ENCODE measurements at places on chromosomes 12 and 14.

DNA sequence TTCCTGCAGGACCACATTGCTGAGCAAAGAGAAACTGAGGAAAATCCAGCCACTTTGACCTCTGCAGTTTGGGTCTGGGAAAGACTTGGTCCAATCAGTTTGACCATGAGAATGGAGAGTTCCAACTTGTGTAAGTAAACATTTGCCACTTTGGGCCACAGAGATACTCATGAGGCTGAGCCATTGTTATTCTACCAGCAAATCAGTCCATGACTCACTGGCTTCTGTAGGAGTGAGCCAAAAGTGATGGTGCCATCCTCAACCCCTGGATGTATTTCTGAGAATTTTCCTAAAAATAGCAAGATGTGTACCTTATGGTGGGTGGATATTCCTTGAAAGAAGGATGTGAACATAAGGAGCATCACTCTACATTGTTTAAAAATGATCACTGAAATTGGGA, 192.9 kb upstream of the OR4E1 start:
- no peak for DNase-seq

GRCh38 chr14:71730471-71730870, 201.8 kb upstream of the RGS6 start:
- no peak for DNase-seq

- no peak for DNase-seq
These were observed 31.7 kb upstream of the BTBD6 start for GRCh38 chr14:105216490-105217247.

DNA sequence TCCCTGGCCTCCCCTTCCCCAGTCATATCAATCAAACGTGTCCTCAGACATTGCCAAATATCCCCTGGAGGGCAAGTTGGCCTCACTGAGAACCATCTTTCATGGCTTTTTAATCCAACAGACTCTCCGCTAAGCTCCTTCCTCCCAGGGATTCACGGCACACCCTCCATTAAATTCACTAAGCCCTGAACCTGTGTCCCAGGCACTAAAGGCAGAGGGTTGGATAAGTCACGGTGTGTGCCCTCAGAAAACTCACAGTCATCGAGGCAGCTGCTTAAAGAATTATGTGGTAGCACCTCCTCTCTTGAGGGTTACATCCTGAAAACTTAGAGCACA, 167.1 kb downstream of the PIWIL1 start:
- DNase-seq: no peak

GRCh38 chr12:42187799-42188198, 43.1 kb upstream of the GXYLT1 start:
- DNase-seq: no peak

- no peak for DNase-seq
These were observed 80.4 kb upstream of the WSCD2 start for GRCh38 chr12:108048686-108049085.

- no peak for DNase-seq
These were observed 3.2 kb upstream of the HOXC11 start for GRCh38 chr12:53969588-53970259.

- no peak for DNase-seq
These were observed 6.7 kb upstream of the MLEC start for GRCh38 chr12:120680165-120680738.

GRCh38 chr12:46368138-46368537, 4.4 kb downstream of the SLC38A2 start:
- no peak for DNase-seq

DNA sequence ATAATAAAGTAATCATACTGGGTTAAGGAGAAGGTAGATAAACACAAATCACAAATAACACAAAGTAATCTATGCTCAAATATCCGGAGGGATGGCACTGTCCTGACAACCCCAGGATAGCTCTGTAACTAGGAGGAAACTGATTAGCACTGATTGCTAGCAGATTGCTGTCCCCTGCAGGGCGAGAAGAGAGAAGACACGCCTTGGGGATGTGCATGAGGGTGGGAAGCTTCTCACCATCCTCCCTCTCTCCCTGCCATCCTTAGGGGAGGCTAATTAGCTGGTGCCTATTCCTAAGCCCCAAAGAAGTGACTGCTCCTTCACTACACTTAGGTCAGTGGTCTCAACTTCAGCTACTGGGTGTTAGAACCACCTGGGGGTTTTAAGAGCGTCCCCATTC, 27.0 kb upstream of the TMEM260 start:
- no peak for DNase-seq

DNA sequence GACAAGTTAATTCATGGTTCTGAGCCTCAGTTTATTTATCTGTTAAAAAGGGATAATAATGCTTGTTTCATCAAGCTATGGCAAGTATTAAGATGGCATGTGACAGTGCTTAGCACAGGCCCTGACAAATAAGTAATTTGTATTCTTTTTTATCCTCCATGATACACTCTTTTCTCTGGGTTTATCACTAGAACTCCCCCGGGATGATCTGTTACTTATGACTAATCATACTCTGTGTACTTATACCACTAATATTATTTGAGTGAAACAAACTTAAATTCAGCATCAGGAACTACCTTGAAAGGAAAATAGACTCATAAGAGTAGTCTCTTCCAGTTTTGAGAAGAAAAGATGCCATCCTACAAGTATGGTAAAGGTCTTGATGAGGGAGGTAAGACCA, 283.8 kb downstream of the PAWR start:
- DNase-seq: no peak
